Neuronal stem cell (in vitro differentiated cells): ENCODE measurements at places on chromosomes 2 and 18.

DNA sequence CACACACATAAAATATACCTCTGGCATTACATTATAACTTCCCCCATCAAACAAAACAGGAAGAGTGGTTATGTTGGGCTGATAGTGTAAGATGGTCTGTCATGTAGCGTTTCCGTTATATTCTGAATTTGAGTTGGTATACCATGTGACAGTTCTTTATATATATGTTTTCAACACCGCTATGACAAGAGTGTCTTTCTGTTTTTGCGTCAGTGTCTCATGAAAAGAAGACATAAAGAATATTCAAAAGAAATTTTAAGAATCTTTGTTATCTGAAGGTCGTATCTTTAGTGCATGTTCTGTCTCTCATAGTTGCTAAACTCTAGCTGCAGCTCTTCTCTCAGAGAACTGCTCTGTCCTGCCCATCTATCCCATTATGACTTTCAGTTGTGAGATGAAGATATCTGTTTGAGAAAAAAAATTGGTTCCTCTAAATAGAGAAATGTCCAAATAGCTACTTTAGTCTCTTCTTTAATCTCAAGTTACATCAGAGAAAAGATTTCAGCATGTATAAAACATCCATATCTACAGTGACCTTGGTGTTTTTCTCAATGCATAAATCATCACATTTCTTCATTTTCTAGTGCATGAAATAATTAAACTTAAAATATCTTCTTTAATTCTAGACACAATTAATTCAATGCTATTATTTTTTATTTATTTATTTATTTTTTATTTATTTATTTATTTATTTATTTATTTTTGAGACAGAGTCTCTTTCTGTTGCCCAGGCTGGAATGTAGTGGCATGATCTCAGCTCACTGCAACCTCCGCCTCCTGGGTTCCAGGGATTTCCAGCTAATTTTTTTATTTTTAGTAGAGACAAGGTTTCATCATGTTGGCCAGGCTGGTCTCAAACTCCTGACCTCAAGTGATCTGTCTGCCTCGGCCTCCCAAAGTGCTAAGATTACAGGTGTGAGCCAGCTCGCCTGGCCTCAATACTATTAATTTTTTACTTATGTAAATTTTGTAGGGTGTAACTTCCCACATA, 24.3 kb upstream of the PSME4 start:
- DNase-seq = no peak

GRCh38 chr2:239267288-239267951, 133.4 kb downstream of the HDAC4 start:
- DNase-seq = no peak

DNA sequence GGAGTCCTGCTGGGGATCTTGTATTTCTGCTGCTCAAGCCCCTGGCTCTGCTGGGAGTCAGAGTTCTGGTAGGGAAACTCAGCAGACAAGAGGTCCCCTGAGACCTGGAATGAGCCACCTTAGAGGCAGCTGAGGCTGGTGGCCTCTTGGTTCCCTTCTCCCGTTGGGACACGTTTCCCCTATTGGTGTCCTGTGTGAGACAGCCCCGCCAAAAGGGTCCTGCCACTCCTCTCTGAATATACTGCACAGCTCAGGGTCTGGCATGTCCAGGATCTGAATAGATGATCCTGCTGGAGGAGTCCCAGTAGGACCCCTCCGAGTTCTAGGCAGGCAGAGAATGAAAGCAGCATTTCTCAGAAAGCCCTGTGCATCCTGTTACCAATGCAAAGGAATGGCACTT, 2.0 kb upstream of the RALB start:
- no peak for DNase-seq

GRCh38 chr18:10523544-10523943, 2.3 kb upstream of the NAPG start:
- DNase-seq = no peak

GRCh38 chr2:176804392-176804791, 408.2 kb upstream of the HNRNPA3 start:
- DNase-seq = no peak

DNA sequence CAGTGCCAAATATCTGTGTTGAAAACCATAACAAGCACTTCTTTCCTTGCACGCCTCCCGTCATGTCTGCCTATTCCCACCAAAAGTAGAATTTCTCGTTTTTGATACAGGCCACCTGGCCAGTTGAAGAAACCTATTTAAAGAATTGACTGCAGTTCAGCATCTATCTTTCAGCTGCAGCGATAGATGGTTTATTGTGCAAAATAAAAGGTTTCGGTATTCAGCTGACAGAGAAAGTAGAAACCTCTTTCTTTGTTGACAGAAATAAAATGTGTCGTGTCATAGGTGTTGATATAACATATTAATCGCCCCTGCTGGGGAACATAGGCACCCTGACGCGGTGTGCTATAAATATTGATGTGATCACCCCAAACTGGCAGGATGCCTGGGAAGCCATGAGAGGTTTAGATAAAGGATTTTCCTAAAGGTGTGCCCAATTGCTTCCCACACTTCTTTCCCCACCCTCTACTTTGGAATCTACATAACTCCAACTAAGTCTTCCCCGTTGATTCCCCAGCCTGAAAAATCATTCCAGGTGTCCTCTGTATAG, 570.4 kb downstream of the CCDC85A start:
- no peak for DNase-seq

- no peak for DNase-seq
These were observed 15.6 kb downstream of the SLC4A3 start for GRCh38 chr2:219643084-219643473.

DNA sequence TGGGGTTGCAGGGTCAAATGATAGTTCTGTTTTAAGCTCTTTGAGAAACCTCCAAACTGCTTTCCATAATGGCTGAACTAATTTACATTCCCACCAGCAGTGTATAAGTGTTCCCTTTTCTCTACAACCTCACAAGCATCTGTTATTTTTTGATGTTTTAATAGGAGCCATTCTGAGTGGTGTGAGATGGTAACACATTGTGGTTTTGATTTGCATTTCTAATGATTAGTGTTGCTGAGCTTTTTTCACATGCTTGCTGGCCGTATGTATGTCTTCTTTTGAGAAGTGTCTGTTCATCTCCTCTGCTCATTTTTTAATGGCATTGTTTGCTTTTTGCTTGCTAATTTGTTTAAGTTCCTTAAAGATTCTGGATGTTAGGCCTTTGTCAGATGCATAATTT, 107.7 kb downstream of the PDE11A start:
- DNase-seq = no peak

GRCh38 chr2:45705233-45705632, 53.8 kb downstream of the PRKCE start:
- DNase-seq = no peak

DNA sequence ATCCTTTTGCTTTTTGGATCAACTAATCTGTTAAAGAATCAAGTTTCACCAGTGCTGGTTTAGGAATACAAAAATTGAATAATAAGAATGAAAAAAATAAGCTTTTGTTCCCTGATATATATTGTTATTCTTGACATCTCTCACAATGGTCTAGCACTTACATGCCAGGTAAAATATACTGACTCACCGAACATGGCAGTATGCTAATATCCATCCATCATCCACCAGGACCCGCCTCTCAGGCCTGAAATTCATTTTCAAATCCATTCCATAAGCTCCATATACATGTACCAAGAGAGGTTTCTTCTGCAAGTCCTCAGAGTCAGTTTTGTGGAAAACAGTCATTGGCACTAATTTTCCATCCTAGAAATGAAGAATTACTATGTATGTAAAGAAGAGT, 32.5 kb downstream of the PREPL start:
- no peak for DNase-seq

- DNase-seq = no peak
These were observed 80.9 kb upstream of the POU3F3 start for GRCh38 chr2:104772996-104773395.

- no peak for DNase-seq
These were observed 1866.9 kb upstream of the PIK3C3 start for GRCh38 chr18:40088130-40088529.

DNA sequence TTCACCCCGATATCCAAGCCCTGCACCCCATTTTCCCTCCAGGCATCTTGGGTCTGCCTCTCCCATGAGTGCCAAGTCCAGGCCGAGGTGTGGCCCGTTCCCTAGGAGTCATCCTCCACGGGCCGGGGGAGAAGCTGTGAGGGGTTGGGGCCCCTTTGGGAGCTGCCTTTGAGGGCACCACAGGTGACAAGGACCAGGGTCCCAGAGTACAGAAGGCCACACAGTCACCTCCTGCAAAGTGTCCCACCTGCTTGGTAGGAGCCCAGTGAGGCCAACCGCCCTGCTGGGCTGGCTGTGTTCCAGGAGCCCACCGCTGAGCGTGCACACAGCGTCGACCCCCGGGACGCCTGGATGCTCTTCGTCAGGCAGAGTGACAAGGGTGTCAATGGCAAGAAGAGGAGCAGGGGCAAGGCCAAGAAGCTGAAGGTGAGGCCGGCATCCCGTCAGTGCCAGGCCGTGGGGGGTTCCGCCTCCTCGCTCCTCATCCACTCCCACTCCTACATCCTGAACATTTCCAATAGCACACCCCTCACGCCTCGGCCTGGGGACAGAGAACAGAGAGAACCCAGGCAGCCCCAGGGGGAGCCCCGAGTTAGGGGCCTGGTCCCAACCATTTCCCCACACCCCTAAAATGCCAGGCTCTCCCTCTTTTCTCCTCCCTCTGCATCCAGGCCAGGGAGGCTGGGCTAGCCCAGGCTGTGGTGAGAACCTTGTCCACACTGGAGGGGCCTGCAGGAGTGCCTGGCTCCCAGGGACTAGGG, 2.7 kb downstream of the ERFE start:
- no peak for DNase-seq

DNA sequence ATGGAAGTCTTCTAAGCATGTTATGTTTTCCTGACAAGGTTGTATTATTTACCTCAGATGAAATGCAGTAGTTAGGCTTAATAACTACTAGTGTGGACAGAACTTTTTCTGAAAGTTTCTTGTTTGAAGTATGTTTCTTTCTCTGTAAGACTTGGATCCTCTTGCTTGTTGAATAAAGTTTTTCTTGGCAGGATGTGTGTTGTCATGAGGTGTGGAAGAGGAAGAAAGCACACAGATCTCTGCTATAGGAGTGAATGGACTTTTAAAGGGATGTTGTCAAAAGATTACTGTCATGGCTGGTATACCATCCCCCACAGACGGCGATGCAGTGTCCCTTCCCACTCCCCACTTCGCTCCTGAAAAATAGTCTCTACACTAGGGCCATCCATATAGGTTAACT, 2.6 kb downstream of the CAB39 start:
- DNase-seq = no peak

- no peak for DNase-seq
These were observed 22.4 kb downstream of the TEX51 start for GRCh38 chr2:126921066-126921465.

DNA sequence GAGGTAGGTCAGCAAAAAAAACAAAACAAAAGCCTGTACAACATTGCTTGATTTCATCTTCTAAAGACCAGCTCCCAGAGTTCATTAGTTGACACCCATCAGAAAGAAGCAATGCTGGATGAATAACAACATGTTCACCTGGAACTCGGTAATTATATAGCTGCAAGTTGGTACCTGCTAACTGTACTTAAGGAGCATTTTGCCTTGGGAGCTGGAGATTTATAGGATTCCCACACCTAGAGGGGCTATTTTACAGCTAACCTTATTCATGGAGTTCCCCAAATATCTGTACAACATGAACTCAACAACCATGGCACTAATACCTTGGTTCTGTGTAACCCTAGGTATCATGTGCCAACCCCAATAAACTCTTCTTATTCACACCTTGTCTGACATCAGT, 281.1 kb upstream of the NCKAP5 start:
- DNase-seq = no peak

DNA sequence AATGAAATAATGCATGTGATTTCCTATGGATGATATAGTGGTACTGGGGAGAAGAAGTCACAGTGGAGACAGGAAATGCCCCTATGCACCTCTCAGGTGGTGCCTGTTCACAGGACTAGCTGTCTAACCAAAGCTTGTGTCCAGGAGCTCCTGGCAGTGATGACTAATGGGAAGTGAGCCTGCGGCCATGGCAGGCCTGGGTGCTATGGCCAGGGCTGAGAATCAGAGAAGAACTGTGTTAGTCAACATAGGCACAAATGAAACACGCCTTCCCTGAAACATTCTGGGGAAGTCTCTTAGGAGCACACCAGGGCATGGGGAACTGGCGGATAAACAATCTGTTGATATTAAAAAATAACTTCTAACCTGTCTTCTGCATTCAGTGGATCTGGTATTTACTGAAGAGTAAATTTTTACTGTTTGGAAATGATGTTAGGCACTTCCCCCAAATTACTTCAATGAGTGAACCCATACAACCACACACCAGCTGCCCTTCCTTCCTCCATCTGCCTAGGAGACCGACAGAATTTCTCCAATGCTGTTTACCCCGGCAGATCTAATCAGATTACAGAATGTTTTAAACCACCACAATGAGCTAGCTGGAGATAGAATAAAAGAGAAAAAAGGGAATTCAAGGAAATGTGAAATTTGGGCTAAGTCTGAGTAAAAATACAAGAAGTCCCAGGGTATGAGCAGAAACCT, 67.4 kb downstream of the MEP1B start:
- DNase-seq = no peak

DNA sequence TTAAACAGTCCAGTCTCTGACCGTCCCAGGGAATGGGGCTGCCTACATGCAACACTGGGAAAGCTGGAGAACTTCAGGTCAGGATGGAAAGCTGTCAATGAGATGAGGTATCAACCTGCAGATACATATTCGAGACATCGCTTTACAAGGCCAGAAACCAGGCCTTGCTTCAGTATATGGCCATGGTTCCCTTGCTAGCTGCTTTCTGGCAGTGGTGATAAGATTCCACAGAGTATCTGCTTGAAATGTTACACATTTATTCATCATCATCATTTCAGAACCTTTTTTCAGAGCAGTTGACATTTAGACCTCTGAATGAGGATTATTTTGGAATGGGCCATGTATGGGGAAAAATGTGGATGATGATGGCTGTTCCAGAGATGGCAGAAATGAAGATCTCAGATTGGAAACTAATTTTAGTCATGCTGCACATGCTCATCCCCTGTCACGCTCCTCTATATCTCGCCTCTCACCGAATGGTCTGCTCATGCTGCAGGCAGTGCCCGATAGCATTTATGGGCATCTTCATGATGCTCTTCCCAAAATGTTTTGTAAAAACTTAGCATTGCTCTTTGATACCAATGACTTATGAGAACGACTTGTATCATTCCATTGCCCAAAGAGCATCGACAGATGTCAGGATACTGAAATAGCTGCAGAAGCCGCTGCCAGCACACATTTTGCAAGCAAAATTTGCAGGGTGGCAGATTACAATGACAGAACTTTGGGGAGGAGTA, 14.0 kb upstream of the BMP10 start:
- no peak for DNase-seq

- no peak for DNase-seq
These were observed 720.2 kb downstream of the SLC4A3 start for GRCh38 chr2:220347626-220348025.
